ENCODE measurements at places on chromosomes 6 and 20.

DNA sequence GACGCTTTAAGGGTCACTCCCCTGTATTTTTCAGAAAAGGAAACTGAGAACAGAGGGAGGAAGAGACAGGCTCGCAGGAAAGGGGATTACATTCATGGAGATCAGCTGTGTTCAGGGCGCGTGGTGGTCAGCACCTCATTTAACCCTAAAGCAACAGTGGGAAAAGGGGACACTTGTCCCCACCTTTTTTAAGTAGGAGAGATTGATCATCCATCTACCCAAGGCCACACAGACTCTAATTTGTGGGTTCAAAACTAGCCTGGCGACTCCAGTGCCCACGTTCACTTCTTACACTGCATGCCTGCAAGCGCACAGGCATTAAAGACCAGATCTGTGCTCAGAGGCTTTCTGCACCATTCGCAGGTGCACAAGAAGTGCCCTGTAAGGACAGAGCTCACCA lies 167.9 kb upstream of the SNX9 start:
- no peak for DNase-seq

GRCh38 chr20:34364223-34364506 lies 1.1 kb downstream of the ITCH start:
- no peak for DNase-seq

GRCh38 chr6:9620263-9620662 lies 794.6 kb downstream of the TFAP2A start:
- DNase-seq: no peak

- no peak for DNase-seq
Measured at GRCh38 chr20:32075534-32075933, 23.5 kb downstream of the HCK start.

GRCh38 chr20:26163890-26164289 lies 467.2 kb upstream of the ZNF337 start:
- no peak for DNase-seq

GRCh38 chr6:139699911-139700310 lies 325.5 kb upstream of the CITED2 start:
- no peak for DNase-seq

DNA sequence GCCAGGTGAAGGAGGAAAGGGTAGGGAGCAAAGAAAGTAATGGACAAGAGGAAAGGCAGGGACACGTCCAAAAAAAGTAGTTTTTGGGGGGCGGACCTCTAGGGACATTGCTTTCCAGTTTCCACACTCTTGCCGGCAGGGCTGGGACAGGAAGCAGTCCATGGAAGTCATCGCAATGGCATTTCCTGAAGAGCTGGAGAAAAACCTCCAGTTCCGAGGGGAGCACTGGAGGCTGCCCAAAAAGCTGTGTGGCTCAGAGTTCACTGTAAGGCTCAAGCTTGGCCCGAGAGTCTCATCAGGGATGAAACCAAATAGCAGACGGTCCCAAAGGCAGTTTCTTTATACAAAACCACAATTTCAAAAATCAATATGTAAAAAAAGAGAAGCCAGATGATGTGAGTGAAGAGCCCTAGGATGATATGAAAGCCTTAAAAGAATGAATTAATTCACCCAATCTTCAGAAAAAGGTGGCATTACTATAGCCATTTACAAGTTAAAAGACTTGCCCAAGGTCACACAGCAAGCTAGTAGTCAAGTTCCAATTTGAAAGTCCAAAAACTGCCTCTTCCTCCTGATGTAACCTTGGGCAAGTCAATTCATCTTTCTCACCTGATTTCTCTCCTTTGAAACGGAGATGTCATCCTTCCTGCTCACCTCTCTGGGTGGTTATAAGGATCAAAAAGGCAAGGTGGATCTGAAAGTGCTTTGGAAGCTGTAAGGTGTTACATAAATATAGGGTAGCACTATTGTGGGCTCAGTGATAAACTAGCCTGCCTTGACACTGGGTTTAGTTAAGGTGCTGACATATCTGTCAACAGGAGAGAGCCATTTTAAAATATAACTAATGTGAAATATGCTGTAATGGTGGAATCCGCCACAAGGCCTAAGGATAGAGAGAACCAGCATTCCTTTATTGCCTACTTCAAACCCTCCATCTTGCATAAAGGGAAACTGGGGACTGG lies 9.1 kb downstream of the BCL2L1 start:
- no peak for DNase-seq

- DNase-seq: no peak
Measured at GRCh38 chr6:24621626-24622289, 24.2 kb downstream of the KIAA0319 start.

- DNase-seq: no peak
Measured at GRCh38 chr20:18719426-18719825, 94.2 kb upstream of the SCP2D1 start.

DNA sequence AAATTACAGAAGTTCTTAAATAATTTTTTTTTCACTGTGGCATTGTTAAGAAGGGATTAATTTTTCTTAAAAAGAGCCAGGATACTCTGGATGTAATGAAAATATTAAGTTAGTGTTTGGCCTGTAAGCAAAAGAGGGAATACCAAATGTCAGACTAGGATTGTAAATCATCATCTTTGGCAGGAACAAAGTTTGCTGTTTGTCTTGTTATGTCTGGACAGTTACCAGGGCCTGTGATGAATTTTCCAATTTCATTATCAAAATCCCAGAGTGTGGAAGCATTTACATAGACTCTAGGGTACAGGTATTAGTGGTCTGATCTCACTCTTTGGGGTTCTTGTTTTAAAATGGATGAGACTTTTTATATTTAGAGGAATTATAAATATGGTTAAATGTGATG lies 26.1 kb downstream of the CEP57L1 start:
- no peak for DNase-seq

DNA sequence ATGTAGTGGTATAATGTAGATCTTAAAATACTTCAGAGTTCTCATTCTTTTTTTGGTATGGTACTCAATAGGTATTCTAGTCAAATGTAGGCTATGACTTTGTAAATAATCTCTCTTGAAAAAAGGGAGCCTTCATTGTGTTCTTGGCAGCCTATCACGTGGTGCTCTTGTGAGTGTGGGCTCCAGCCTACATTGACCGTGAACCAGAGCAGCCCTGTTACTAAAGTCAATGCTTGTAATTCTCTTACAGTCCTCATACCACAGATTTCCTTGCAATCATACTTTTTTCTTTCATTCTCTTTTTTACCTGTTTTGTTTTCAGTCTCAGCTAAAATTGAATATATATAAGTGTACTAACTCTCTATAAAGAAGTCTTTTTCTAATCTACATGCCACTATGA lies 31.1 kb downstream of the ARID1B start:
- no peak for DNase-seq

DNA sequence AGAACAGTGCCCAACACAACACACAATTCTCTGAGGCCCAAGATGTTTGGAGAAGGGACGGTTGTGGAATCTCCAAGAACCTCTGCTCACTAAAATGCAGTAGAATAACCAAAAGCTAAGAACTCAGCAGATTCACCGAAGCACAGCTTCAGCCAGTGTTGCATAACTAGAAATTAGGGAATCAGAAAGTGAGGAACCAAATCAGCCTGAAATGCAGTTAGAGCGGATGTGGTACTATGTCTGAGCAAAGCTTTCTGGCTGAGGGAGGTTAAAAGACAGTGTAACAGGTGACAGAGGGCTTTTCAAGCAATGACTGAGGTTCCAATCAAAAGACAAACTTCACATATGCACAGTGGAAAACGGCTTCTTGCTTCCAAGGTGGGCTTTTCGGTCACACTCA lies 197.9 kb upstream of the KCNK16 start:
- no peak for DNase-seq
